ENCODE measurements at places on chromosomes 5 and 9. TPM values are rescaled to one million over a fixed set of nuclear protein-coding genes. Genes with fewer than 3 reads are reported as not detected.

The HAVCR1 gene
- total RNA-seq: 1.7 TPM

The C7 gene
- total RNA-seq: not detected

The FREM1 gene
- total RNA-seq: not detected

The ZNF462 gene
- 0.18 TPM for total RNA-seq

The PCDH12 gene
- total RNA-seq: 1.9 TPM

The EIF4EBP3 gene
- 6.7 TPM for total RNA-seq

The PCDHA1 gene
- total RNA-seq: not detected

The CARD9 gene
- total RNA-seq: 3.8 TPM

The DND1 gene
- total RNA-seq: 2.8 TPM

The CSF1R gene
- total RNA-seq: 0.14 TPM

The PDE6A gene
- not detected for total RNA-seq

The C5orf63 gene
- total RNA-seq: 10.1 TPM

The CA9 gene
- 0.30 TPM for total RNA-seq
